ENCODE measurements at places on chromosomes 4 and X.

- no peak for DNase-seq
These were observed 103.4 kb downstream of the PDE5A start for GRCh38 chr4:119525005-119525749.

GRCh38 chr4:147430111-147430510 is 50.8 kb upstream of the EDNRA start:
- DNase-seq: no peak

DNA sequence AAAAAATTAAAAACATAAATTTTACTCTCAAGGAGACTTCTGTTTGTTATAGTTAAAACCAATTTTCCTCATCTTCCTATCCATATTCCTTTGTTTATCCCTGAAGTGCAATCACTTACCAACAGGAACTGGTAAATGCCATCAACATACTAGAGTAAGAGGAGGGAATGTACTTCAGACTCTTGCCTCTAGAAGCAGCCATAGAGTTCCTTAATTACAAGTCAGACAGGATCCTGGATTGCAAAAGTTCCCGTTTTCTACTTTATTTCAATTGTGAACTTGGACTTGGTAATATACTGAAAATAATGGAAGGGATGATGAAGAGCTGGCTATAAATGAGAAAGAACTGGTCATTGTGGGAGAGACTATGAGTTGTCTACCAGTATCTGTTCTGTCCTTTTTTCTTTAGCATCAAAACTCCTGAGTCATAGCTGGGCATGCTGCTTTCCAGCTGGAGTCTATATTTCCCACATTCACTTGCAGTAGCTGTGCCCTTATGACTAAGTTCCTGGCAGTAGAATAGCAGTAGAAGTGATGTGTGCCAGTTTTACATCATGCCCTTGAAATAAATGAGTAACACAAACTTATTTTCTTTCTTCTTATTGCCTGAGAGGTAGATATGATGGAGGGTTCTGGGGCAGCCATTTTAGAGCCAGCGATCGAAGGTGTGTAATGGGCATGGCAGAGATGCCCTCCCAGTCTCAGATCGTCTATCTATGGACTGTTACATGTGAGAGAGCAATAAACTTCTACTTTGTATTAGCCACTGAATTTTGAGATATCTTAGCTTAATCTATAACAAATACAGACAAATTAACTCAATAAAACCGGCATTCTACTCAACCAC is 26.8 kb upstream of the SPARCL1 start:
- DNase-seq: no peak

- DNase-seq: no peak
These were observed 62.2 kb upstream of the FAM241A start for GRCh38 chr4:112082954-112083586.

GRCh38 chr4:96315815-96316214 is 475.9 kb downstream of the PDHA2 start:
- DNase-seq: peak; percentile 14

DNA sequence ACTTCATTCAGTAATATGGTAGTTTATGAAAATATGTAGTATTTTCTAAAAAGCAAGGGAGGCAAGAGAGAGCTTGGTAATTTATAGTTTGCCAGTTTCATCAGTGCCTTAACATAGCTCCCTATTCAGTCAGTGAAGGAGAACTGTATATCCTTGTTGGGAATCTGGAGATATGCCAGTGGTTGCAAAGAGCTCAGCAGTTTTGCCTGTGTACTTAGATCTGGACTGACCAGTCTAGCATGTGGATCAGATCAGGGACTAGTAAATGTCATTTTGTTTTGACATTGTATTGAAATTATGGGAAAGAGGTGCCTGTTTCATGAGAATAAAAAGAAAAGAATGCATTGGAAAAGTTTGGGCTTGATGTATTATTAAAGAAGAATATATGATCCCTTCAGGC is 88.6 kb downstream of the ZIC3 start:
- no peak for DNase-seq

DNA sequence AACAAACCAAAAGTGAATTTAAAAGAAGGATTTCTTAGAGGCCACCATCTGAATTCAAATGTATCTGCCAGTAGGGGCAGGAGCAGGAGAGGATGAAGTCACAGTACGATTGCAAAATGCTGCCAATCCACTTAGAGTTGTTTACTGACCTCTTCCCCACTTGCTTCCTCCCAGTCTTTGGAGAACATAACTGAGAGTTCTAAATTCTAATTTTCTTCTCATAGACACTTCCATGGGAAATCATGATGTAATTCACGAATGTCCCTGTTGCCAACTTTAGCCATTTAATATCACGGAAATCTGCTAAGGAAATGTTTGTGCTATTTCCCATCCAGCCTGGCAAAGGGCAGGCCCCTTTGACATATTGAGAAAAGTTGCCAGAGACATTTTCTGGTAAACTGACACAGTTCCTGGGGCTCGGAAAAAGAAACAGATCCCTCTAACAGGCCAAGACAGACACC is 33.6 kb upstream of the NOCT start:
- no peak for DNase-seq

DNA sequence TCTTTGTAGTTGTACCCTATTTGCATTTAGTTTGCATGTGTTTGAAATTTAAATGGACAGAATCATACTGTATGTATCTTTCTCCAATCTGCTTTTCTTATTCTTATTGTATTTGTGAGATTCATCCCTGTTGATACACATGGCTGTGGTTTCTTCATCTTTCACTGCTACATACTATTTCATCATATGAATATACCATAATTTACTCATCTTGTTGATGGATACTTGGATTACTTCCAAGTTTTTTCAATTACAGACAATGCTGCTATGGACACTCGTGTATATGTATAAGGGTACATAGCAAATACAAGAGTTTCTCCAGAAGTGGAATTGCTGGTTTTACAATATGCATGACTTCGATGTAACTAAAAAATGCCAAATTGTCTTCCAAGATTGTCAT is 11.8 kb upstream of the KLHL8 start:
- no peak for DNase-seq

GRCh38 chr4:15652191-15652590 is 3.0 kb downstream of the FBXL5 start:
- DNase-seq: no peak

- DNase-seq: no peak
These were observed 40.5 kb upstream of the HSD17B10 start for GRCh38 chrX:53474707-53475106.

DNA sequence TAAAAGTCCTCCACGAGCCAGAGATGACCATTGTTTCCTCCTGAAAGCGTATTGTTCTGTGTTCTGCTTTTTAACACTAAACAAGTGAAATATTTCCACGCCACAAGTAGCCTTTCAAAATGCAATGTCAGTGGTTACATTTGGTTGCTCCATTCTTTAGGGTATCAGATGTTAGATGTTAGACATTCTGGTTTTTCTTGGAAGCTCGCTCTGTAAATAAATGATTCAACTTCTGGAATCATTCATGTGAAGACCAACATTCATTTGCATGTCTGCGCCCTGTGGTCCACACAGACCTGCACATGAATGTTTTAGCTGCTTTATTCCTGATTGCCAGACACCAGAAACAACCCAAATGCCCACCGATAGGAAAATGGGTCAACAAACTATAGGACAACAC is 38.0 kb upstream of the HELT start:
- no peak for DNase-seq

DNA sequence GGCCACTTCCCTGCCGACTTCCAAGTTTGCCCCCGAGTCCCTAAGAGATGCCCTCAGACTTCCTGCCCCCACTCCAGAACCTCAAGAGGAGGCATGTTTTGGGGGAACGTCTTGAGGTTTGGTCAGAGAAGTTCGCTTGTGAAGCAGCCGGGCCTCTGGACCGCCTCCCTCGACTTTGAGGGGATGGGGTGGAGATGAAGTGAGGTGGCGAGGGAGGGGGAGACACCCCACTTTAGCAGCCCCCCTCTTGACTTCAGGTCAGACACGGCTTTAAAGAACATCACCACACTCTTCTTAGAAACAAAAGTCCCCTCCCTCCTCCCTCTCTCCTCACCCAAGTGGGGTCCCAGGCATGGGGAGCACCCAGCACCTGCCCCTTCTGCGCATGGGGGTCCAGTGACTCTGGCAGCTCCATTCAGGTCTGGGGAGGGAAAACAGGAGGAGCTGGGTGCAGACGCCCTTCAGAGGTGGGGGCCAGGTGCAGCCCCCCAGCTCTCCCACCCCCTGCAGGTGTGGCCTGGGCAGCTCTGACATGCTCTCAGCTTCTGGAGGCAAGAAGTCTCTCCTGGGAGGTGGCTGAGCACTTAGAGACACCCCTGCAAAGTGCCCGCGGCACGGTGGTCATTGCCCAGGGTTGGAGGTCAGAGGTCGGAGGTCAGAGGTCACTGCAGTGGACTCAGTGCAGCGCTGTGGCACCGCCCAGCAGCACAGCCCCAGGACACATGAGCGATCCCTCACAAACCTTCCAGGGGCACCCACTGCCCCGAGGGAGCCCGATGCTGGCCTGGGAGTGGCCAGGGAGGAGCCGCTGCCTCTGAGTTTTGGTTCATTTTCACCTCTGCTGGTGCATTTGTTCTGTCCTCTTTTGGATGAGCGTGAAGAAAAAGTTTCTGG is 108.8 kb downstream of the CPZ start:
- DNase-seq: no peak

DNA sequence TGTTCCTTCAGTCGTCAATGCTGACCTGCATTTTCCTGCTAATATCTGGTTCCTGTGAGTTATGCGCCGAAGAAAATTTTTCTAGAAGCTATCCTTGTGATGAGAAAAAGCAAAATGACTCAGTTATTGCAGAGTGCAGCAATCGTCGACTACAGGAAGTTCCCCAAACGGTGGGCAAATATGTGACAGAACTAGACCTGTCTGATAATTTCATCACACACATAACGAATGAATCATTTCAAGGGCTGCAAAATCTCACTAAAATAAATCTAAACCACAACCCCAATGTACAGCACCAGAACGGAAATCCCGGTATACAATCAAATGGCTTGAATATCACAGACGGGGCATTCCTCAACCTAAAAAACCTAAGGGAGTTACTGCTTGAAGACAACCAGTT is 12.6 kb downstream of the TLR8 start:
- DNase-seq: no peak

DNA sequence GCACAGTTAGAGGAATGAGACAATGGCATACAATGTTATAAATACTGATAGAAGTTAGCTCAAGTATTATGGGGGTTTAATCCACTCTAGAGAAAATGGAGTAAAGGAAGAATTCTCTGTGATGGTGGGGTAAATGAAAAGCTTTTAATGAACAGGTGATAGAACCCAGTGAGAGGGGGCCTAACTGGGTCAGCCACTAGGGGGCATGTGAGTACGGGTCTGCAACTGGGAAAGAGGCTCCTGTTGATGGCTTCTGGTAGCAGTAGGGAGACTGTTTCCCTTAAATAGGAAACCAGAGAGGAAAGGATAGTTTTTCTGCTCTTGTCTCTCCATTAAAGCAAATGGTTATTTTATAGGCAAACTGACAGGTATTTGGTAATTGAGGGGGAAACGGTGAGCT is 132.8 kb upstream of the GPR101 start:
- DNase-seq: peak; percentile 51

DNA sequence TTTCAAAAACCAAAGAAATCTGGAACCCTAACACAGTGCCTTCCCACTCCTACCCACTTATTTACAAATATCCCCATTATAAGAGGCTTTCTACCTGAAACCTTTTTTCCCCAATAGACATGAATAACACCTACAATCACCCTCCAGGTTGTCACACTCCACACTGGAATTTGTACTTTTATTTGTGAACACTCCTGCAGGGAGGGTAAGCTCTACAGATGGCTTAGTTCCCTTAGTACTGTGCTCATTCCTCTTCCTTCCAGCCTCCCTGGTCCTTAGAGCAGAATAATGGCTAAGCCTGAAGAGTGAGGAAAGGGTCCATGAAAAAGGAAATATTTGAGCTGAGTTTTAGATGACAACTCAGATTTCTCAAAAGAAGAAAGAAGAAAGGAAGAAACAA is 22.2 kb upstream of the SULT1E1 start:
- DNase-seq: no peak

DNA sequence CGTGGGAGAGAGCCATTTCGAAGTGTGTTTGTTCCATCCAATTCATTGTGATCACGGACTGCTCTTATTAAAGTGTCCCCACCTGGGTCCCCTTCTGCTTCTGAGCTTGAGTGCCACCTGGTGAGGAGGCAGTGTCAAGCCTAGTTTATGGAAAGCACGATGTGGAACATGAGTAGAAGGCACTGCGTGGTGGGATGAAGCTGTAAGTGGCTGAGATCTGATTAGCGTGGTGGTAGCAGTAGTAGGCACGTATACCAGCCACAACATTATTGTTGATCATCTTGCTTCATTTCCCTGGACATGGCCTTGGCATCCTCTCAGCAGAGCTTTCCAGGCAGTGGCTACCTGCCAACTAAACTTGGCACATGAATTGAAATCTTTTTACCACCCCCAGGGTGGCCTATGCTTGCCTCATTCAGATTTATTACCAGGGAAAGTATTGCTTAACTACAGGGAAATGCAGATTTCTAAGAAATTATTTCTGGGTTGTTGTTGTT is 46.4 kb downstream of the GPAT3 start:
- no peak for DNase-seq

DNA sequence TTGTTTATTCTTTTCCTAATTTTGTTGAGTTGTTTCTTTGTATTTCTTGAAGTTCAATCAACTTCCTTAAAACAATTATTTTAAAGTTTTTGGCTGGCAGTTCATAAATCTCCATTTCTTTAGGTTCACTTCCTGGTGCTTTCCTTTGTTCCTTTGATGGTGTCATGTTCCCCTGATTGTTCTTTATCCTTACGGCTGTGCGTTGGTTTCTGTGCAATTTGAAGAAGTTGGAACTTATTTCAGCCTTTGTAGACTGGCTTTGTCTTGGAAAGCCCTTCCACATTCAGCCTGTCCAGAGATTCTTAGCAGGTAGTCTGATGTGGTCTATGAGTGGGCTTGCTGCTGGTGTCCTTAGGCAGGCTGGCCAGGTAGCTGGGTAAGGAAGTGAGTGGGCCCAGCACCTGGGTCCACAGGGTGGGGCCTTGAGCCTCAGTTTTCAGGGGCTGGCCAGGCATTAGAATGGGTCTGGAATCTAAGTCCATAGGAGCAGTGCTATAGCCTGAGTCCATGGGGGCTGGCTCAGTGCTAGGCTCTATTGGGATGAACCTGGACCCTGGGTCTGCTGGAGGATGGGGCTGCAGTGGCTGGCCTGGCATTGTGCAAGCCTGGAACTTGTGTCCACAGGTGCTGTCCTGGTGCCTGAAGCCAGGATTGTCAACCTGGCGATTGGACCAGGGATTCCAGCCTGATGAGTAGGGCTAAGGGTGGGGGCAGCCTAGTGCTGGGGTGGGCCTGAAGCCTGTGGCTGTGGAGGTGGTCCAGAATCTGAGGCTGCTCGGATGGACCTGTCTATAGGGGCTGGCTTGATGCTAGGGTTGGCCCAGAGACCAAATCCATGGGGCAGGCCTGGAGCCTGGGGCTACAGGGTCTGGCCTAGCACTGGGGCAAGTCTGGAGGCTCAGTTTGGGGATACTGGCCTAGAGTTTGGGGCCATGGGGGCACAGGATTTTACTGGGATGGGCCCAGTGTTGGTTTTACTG is 152.4 kb downstream of the STAG2 start:
- DNase-seq: peak; percentile 14

DNA sequence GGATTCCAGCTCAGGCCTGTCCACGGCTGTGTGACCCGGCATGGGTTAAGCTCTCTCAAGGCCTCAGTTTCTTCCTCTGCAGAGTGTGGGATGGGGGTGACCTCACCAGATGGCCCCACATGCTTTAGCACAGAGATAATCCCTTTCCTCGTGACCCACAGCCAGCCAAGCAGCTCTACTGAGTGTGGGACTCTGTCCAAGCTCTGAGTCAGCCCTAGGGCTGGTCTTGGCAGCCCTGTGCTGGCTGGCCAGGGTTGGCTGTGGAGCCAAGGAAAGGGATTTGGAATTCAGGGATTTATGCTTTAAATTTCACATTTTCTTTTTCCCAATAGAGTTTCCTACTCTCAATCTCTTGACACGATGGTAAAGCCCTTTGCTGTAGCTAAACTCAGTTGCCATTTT is 19.7 kb upstream of the SPON2 start:
- no peak for DNase-seq

- peak; percentile 79 for DNase-seq
These were observed 23.4 kb downstream of the PDE6B start for GRCh38 chr4:648579-649292.

Data from neural progenitor cell (in vitro differentiated cells).